CD4-positive, alpha-beta T cell treated with Interleukin-10 for 1 hour (primary cell): ENCODE measurements at places on chromosomes 6 and 20.

- peak; percentile 45 for DNase-seq
Observed at GRCh38 chr6:56595490-56596122, 47.1 kb downstream of the DST start.

DNA sequence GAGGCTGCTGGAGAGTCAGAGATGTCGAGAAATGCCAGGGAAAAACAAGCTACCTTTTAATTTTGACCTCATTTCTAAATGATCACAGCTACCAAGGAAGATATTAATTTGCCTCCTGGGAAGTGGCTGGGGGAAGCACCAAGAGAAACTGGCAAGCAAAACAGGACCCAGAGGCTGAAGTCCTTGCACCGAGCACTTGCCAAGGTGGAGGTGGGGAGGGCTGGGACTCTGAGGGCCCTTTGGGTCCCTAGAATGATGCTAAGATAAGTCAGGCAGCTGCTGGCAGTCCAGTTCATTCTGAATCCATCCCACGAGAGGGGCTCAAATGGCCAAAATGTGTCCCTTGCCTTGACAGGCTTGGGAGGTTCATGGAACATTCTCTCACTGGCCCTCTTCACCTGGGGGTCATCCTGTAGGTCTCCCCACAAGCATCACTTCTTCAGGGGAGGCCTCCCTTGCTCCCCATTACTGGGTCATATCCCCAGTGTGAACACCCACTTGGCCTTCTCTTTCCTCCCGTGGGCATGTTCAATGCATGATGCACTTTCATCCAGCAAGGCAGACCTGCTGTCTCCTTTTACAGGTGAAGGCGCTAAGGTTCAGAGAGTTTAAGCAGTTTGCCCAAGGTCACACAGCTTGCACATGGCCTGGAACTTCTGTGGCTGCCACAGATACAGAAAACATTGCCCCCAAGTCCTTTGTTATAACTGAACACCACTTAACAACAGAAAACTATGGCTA, 39.1 kb upstream of the BLCAP start:
- no peak for DNase-seq

- DNase-seq = no peak
Observed at GRCh38 chr6:40437631-40438030, 149.5 kb downstream of the LRFN2 start.

- no peak for DNase-seq
Observed at GRCh38 chr6:133456944-133457343, 215.8 kb downstream of the EYA4 start.

GRCh38 chr20:47675190-47676142, 109.8 kb downstream of the SULF2 start:
- DNase-seq = no peak

- DNase-seq = no peak
Observed at GRCh38 chr6:42818416-42818815, 36.6 kb downstream of the BICRAL start.

- DNase-seq = no peak
Observed at GRCh38 chr6:15800841-15801617, 138.2 kb upstream of the DTNBP1 start.

DNA sequence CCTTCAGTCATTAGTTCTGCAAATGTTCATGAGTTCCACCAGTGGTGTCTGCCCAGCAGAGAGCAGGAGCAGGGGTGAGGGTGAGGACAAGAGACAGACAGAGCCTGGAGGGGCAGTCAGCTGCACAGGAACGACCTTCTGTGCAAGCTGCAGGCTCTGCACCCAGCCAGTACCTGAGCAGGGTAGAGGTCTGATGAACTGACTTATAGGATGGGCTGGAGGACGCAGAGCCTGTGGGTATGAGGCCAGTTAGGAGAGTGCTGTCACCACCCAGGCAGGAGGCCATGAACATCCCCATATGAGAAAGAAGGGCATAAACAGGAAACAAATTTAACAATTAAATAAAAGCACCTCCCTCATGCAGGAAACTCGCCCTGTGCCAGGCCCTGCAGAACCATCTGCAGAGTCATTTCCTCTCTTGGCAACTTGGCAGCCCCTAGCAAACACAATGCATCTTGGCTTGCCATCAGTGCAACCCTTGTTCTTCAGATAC, 17.9 kb downstream of the C6orf15 start:
- peak; percentile 46 for DNase-seq

GRCh38 chr6:120938164-120938875, 396.0 kb downstream of the TBC1D32 start:
- DNase-seq = no peak

GRCh38 chr20:750801-751200, 17.5 kb downstream of the SLC52A3 start:
- no peak for DNase-seq

GRCh38 chr6:36729161-36729524, 31.5 kb downstream of the RAB44 start:
- no peak for DNase-seq

GRCh38 chr6:11791354-11792107, 12.9 kb upstream of the ADTRP start:
- DNase-seq = no peak

- no peak for DNase-seq
Observed at GRCh38 chr6:14202947-14203346, 85.4 kb downstream of the CD83 start.

DNA sequence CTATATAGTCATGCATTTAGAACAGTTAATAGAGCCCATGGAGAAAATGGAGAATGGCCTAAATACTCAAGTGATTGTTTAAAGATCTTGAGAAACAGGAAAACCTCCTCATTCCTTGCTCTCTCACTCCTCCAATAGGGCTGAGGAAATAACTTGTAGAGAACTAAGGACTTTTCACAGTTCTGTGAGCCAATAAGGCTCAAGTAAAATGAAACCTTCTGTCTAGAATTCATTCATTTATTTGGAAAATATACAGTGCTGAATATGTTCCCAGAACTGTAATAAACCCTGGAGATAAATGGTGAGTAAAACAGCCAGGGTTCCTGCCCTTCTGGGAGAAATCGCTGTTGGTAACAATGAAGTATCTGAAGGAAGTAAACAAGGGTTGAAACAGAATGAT, 35.3 kb downstream of the ELOVL2 start:
- no peak for DNase-seq

- no peak for DNase-seq
Observed at GRCh38 chr6:130503146-130503545, 137.3 kb downstream of the TMEM200A start.

GRCh38 chr20:24830649-24831048, 118.4 kb upstream of the CST7 start:
- no peak for DNase-seq

GRCh38 chr6:684831-685636, 7.9 kb downstream of the EXOC2 start:
- DNase-seq = no peak

GRCh38 chr6:166705069-166705468, 78.0 kb upstream of the RPS6KA2 start:
- DNase-seq = no peak

GRCh38 chr20:45036044-45036755, 64.7 kb downstream of the KCNS1 start:
- DNase-seq = no peak

GRCh38 chr6:126195625-126196236, 144.2 kb upstream of the CENPW start:
- DNase-seq = no peak

DNA sequence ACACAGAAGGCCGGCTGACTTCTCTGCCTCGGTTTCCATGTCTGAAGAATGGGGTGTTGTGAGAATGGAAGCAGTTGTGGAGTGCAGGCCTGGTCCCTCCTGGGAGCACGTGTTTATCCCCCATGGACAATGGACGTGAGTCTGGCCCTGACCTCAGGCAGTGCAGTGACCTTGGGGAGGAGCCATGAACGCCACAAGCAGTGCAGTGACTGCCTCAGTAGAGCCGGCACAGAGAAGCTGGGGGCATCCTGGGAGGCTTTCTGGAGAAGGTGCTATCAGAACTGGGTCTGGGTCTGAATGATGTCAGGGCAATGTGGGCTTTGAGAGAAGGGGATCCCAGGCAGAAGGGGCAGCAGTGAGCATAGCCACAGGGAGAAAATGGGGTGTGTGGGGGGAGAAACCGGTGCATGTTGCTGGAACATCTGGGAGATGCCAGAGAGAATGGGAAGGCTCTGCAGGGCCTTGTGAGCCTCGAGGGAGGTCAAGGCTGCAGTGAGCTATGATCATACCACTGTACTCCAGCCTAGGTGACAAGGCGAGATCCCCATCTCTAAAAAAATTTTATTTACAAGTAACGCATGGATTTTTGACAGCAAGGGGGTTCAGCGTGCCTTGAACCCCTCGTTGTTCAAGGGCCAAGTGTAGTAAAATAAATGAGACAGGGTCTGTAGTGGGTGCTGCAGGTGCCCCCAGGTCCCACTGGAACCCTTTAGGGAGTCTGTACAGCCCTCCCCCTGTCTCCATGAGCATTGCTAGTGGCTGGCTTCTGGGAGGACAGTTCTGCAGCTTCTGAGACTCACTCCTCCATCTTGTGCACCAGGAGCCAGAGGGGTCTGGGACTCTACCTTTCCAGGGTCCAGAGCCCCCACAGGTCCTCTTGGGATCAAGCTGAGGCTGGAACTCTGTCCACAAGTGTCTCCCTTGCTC, 27.0 kb upstream of the ZBP1 start:
- no peak for DNase-seq

- DNase-seq = no peak
Observed at GRCh38 chr6:22582417-22583205, 13.2 kb downstream of the HDGFL1 start.

GRCh38 chr6:72740135-72740534, 118.3 kb downstream of the KCNQ5 start:
- DNase-seq = no peak

GRCh38 chr20:10663756-10664155, 10.0 kb downstream of the JAG1 start:
- DNase-seq = no peak

DNA sequence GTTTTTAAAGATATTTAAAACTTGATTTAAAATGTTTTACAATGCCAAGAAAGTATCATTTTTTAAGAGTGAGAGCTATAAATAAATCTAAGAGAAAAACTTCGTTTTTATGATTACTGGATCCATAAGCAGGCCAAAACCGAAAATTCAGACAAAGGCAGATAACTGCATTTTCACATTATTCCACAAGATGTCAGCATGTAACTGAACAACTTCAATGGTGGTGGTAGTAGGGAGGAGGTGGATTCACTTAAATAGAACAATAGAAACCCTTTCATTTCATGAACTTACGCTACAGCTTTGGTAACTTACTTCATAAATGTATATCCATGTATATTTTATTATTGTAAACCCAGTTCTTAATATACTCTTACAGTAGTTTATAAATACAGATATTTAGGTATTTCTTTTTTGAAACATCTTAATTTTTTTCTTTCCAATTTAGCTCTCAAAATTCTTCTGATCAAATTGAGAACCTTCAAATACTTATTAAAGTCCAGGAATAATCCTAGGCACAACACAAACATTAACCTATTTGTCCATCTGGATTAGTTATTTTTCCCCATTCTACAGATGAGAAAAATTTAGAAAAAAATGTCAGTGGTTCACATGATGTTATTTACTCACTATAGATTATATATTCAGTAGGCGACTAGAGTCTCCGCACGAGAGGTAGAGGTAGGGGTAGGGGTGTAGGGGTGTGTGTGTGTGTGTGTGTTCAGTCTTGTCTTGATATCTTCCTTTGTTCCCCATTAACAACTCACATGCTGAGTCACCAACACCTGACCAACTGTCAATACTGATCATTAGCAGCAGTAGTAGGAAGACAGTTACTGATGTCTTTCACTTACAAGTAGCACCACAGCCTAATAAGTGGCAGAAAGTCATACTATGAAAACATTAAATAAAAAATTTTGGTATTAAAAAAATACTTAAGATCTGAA, 111.5 kb downstream of the ARHGAP18 start:
- DNase-seq = peak; percentile 81

DNA sequence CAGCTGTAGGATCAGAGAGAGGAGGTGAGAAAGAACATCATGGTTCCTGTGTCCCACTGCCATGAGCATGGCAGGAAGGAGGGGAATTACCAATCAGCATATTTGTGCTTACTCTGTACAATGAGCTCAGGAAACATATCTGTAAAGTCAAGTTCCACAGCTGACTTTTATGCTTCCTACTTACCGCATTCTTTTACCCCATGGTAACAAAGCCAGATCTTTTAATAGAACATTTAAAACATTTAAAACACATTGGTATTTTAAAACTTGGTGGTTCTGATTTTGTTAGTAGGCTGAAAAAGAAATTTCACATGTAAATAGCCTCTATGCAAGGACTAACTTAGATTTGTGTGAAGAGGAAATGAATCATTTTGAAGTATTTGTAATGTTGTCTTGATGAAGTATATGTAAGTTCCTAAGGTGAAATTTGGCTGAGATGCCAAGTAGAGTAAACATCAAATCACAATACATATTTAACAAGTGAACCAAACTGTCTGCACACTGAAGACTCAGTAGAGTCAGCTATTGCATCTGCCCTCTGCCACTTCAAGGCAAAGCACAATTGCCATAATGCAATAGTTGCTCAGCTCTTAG, 114.7 kb downstream of the GJA10 start:
- DNase-seq = no peak

DNA sequence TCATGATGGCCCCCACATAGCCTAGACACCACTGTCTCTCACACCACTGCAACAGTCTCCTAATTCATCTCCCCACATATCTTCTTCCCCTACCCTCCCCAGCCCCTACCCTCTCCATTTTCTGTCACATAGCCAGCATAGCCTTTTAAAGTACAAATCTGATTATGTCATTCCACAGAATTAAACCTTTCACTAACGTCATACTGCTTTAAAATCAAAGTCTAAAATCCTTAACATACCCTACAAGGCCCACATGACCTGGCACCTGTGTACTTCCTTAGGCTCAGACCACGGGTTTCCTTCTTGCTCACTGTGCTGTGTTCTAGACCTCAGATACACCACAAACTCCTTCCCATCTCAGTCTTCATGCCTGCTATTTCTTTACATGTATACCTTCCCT, 5.9 kb downstream of the OSTM1 start:
- peak; percentile 29 for DNase-seq

DNA sequence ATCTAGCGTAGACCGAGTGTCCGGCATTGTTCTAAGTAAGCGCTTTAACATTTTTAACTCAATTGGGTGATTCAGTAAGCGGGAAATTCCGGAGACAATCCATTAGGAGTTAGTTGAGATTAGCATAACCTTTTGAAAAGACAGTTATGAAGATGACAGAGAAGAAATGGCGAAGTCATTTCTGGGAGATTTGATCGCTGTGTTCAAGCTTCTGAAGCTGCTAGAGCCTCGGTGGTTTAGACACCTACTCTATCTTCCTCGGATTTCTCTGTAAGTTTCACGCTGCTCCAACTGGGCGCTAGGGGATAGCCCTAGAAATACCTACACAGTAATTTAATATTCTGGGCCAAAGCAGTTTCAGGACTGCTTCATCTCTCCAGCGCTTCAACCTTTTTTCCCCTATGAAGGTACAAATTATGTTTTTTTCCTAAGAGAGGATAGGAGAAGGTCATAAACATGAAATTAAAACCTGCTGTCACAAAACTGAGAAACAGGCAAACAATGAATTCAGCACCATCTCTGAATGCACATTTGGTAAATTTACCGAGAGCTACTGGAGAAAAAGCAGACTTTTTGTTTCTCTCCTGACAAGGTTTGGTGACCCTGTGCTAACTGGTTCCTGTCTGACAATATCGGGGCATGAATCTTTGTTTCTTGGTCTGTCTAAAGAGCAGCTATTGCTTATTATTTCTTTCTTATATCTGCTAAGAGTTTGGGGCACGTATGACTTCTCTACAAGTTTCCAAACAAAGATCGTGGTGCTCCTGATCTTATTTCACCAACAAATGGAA, 22.4 kb downstream of the ZNF311 start:
- DNase-seq = peak; percentile 46
